Activated T-cell treated with anti-CD3 and anti-CD28 coated beads for 1 hour (primary cell): ENCODE measurements at places on chromosomes 3 and 15.

- DNase-seq = no peak
Measured at GRCh38 chr15:74621936-74622335, 6.3 kb downstream of the CLK3 start.

DNA sequence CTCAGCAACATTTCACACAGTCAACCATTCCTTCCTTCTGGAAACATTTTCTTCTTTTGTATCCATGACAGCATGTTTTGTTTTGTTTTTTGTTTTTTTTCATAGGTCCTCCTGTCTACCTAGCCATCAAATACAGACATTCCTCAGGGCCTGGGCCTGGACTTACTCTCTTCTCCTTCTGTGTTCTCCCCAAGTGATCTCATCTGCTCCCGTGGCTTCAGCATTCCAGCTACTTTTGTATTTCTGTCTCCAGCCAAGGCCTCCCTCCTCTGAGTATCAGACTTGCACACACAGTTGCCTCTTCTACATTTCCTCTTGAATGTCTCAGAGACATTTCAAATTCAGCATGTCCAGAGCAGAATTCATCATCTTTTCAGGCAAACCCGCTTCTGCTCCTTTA lies 82.4 kb downstream of the HCN4 start:
- DNase-seq = no peak

DNA sequence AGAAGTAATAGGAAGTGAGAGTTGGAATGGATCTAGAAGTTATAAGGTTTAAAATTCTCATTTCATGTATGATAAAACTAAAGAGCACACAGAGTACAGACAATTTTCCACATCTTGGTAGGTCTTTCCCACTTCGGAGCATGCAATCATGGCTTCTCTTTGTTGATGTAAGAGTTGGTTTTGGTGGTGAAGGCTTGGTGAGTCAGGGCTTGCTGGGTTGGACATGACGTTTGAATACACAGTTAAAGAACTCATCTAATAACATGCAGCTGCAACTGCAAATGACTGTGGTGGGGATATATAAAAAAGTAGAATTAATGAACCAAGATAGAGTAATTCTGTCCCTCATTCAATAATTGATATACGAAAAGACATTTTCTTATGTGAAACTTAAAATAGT lies 39.5 kb upstream of the GRM7 start:
- DNase-seq = no peak

DNA sequence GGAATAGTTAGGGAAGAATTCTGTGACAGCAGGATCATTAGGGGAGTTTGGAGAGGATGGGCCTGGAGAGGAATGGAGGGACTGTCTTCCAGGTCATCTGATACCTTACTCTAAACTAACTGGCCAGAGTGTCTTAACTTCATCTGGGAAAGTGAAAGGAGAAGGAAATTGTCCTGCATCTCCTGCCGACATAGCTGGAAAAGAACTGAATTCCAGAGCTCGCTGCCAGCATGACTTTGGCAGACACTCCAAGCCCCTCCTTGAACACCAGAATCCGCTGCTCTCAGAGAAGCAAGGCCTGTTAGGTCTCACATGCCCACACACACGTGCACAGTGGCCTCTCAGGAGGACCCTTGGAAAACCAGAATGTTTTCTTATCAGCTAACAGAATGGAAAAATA lies 10.5 kb downstream of the ABI3BP start:
- no peak for DNase-seq
